Omental fat pad (tissue), 4 donors: ENCODE measurements at places on chromosomes 3 and 15.
A peak's percentile ranks its signal among the peaks of the same experiment; 100 is the strongest.

DNA sequence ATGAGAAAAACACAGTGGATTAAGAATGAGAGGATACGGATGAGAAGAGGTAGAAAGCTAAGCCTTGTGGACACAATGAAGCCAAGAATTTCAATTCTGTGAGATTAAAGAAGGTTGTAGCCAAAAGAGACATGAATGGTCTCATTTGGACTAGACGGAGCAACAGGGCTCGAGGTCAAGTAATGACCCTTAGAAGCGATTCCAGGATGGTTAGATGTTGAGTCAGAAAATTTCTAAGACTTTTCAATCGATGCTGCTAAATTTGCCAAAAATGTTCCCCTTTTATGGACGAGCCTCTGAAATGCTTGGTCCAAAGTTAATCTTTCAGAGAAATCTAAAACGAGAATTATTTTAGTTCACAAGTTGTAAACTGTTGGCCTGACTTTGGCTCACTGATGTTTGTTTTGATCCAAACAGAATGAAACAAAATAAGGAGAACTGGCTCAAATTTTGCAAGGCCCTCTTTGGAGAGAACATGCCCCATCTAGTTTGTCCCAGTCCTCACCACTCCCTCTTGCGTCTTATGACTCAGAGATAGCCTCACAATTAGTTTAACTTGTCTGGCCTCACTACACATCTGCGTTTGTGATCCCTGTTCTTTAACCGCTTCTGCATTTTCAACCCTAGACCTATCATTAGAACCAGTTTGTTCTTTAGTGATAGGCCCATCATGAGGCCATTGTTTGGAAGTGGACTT lies 235.5 kb downstream of the PDZRN3 start:
- DNase-seq: no peak

DNA sequence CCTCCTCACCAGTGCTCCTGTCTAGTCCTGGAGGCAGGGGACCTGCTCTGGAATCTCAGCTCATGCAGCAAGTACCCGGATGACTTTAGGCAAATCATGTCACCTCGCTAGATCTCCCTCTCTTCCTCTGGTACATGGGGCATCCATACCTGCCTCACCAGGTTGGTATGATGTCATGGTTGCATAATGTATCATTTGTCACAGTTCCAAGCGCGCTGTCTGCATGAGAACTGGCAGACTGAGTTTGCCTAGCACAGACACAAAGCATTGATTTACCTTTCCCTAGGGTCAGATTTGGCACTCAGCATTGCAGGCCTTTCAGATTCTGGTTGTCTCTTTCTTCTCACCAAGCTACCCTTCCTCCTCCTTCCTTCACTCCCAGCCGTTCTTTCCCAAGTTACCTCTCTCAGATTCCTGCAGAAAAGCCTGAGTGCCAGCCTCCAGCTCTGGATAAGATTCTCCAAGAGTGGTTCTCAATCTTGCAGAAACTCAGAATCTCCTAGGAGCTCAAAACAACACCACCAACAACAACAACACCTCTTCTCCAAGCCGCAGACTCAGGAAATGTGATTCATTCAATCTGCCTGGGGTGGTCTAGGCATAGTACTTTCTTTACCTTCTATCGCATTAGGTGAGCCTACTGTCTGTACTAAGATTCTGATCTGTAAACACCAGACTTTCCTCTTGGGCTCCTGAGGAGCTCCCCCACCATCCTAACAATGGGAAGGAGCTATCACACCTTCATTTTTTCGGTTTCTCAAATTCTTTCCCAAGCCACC lies 29.5 kb downstream of the FAM43A start:
- DNase-seq: no peak

DNA sequence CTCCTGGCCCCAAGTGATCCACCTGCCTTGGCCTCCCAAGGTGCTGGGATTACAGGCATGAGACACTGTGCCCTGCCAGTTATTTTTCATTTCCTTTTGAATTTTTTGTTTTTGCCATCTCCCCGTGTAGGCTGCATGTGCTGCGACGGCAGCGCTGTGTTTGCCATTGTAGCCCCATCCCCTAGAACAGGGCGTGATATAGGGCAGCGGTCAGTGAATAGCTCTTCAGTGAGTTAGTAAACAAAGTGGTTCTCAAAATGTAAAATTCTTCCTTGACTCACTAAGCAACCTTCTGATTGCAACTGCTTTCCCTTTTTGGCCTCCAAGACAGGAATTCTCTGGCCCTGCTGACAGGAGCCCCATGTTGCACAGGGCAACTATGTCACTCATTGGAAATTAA lies 138.1 kb upstream of the CTDSPL start:
- DNase-seq: no peak

GRCh38 chr15:79562403-79562815 lies 130.3 kb downstream of the MINAR1 start:
- no peak for DNase-seq

DNA sequence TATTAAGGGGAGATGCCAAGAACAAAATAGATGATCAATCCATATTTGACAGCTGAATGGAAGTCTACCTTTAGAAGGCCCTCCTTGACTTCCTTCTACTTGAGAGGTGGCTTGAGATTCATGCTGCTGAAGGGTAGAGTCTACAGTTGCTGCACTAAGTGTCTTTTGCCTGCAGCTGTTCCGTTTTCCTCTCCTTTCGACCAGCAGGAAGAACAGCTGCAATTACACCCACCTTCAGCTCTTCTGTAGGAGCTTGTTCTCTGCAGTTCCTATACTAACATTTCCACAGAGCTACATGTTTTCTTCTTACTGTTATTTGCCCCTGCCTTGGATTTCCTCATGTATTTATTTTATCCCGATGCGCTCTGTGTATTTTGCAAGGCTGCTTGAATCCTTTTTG lies 79.1 kb downstream of the ARRDC4 start:
- no peak for DNase-seq

GRCh38 chr3:65971293-65972252 lies 67.1 kb downstream of the MAGI1 start:
- DNase-seq: no peak

DNA sequence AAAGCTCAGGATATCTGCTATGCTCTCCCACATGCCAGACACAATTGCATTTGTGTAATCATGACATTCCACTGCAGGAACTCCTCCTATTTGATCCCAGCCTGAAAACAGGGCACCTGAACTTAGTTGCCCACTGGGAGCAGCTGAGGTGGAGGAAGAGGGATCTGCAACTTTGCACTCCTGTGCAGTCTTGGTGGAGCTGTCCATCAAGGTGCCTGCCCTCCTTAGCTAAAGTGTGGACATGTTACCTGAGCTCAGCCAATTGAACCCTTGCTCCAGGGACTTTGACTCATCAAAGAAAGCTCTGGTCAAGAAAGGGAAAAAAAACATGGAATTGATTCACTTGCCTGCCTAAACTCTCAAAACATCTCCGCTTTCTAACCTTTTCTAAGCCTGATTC lies 33.3 kb upstream of the TUBGCP5 start:
- no peak for DNase-seq

DNA sequence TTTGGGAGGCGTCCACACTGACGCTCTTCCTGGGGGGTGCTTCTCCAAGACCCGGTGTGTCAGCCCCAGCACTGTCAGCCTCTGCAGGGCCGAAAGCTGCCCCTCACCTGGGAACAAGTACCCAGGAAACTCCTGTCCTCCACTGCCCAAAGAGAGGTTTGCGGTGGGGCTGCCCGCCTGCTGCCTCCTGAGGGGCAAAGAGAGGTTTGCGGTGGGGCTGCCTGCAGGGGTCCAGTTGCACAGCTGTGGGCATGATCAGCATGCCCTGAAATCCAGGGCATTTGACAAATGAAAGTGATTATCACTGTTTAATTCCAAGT lies 15.1 kb upstream of the SNRPA1 start:
- no peak for DNase-seq

GRCh38 chr3:151347432-151347831 lies 18.1 kb upstream of the P2RY13 start:
- DNase-seq: no peak

GRCh38 chr15:69524814-69525213 lies 72.2 kb downstream of the RPLP1 start:
- DNase-seq: no peak

DNA sequence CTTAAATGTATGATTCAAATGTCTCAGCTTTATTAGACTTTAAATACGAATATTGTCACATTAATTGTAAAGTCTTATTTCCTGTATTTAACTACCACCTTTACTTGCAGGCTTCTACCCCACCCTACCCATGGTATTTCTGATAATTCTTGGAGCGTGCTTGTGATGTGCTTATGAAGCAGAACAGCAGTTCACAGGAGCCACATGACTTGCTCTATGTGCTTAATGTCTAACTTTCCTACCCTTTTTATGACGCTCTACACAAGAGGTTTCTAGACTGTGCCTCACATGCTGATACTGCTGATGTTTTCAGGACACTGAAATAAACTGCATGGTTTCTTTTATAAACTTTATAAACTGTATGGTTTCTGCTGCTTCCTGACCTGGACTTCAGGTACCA lies 553.5 kb upstream of the CCDC54 start:
- DNase-seq: no peak

DNA sequence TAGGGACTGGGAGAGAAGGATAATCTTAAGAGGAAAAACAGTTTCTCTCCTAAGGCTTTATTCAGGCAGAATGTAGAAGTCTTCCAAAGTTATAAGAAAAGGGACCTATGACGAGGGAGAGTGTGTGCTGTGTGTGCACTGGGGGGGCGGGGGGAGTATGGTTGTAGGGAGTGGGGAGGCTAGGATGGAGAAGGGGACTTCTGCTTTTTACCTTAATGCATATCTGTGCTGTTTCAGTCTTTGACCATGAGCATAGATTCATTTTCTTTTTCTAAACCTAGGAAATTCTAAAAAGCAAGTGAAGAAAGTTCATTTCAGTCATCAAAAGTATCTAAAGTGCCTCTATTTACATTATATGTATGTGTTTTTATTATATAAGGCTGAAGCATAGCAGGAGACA lies 52.6 kb upstream of the RASA2 start:
- DNase-seq: no peak

DNA sequence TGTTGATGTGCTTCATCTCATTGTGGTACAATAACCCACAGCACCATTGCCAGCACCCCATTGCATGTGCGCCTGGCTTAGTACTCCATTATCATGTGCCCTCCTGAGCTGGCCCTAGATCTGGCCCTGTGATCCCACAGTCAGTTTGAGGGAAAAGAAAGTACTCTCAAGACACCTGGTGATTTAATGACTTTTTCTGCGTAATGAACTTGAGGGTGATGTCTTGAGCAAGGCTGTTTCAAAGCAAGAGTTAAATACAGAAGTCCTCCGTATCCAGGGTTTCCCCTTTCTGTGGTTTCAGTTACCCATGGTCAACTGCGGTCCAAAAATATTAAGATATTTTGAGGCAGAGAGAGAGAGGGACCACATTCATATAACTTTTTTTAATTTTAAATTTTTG lies 16.3 kb downstream of the C3orf20 start:
- no peak for DNase-seq

- DNase-seq: no peak
These were observed 5.5 kb downstream of the DIS3L start for GRCh38 chr15:66298803-66299251.

DNA sequence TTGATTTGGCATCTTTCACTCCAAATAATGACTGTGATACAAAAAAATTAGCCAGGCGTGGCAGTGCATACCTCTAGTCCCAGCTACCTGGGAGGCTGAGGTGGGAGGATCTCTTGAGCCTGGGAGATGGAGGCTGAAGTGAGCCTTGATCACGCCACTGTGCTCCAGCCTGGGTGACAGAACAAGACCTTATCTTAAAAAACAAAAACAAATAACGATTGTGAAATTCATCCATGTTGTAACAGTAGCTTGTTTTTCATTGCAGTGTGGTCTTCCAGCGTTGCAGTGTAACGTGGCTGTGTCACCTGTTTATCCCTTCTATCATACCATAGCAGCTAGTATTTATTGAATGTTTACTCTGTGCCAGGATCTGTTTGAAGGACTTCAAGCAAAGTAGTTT lies 120.9 kb downstream of the ITPR1 start:
- DNase-seq: no peak

- no peak for DNase-seq
These were observed 81.3 kb downstream of the APBA2 start for GRCh38 chr15:28967066-28967465.

- DNase-seq: no peak
These were observed 1.6 kb upstream of the CALML4 start for GRCh38 chr15:68206711-68207151.

- DNase-seq: peak; percentile 28
These were observed 35.6 kb upstream of the PPP4R2 start for GRCh38 chr3:72960812-72961518.

- no peak for DNase-seq
These were observed at the start of gene CP for GRCh38 chr3:149221783-149222517. Gene CP, minus strand, starts transcription at chr3:149221829. Its CDS starts 37 bp downstream, at chr3:149221792.

DNA sequence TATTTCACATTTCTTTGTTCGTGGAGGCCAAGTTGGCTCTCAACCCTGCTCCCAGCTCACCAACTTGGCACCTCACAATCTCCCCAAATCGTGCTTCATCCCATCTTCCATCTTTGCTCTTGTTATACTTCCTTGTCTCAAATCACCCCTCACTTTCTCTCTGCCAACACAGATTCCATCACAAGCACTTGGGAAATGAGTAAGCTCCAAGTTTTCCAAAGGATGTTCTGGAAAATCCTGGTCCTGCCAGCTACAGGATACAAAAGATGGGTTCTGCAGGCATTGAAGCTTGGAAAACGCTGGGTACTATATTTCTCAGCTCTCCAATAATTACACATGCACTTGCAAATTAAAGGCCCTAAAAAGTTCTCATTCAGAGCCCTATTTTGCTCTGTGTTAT lies 4.1 kb upstream of the TM4SF4 start:
- no peak for DNase-seq

- DNase-seq: no peak
These were observed 9.1 kb upstream of the MFSD1 start for GRCh38 chr3:158792709-158793108.

GRCh38 chr15:39511916-39512260 lies 69.0 kb upstream of the THBS1 start:
- no peak for DNase-seq

DNA sequence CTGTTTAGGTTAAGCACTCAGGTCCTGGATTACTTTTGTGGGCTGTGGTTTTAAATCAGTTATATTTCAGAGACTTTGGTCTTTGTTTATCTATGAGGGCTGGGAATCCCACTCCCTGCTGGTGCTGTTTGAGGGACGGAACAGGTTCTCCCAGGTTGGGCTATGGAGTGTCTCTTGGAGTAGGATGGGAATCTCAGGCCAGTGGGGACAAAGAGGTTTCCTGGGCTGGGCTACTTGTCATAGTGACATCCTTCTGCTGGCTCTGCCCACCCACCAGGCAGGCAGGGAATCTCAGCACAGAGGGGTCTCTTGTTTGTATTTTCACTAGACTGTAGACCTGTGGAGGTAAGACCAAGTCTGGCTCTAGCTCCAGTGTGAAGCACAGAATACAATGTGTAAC lies 47.2 kb upstream of the UBE3A start:
- DNase-seq: no peak

GRCh38 chr3:12929801-12930200 lies 88.4 kb upstream of the RPL32 start:
- DNase-seq: no peak

- no peak for DNase-seq
These were observed 4.2 kb downstream of the HMCES start for GRCh38 chr3:129282727-129283327.

GRCh38 chr3:192727032-192727847 lies at the start of gene FGF12:
Gene FGF12, minus strand, starts transcription at chr3:192727541.
- DNase-seq: peak; percentile 22
